ENCODE measurements at places on chromosomes 13 and 19. TPM values are rescaled to one million over a fixed set of nuclear protein-coding genes. Genes with fewer than 3 reads are reported as not detected.

GRCh38 chr13:107043021-107043956 lies 475.4 kb upstream of the ARGLU1 start:
- no peak overlapping the region for H3K27ac ChIP-seq
- H3K36me3 ChIP-seq = no peaks in the 10 kb centered on the region
- no peaks in the 10 kb centered on the region for H3K27me3 ChIP-seq

DNA sequence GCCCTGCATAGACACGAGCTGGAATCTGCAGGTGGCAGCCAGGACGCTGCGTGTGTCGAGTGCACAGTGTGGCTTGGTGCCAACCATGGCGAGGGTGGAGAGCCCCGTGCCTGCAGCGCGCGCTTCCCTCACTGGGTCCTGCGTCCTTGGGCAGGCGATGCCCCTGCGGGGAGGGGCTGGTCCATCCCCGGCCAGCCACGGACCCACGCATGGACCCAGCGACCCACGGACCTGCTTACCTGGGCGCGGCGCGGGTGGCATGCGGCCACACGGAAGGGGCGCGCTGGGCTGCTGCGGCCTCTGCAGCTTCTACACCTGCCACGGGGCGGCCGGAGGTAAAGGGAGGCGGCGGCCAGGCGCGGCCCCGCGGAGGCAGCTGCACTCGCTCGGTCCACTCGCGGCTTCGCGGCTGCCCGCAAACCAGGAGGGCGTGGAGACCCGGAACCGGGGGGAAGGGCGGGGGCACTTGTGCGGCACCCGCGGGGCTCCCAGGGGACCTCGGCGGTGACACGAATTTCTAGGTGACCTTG lies 569 bp upstream of the MCF2L start:
- no peak overlapping the region for H3K27ac ChIP-seq
- peak; percentile 62 for DNase-seq
- H3K4me1 ChIP-seq = peaks cover 9% of the 10 kb centered on the region
- 0 out of 2 replicates have a peak, but pooled peaks cover 4% of the 10 kb centered on the region for H3K27me3 ChIP-seq
- H3K36me3 ChIP-seq = no peaks in the 10 kb centered on the region

The ZNF709 gene
- 1.8 TPM for total RNA-seq

GRCh38 chr13:49985129-49985528 lies 11.7 kb upstream of the TRIM13 start:
- H3K27me3 ChIP-seq = no peaks in the 10 kb centered on the region
- no peak overlapping the region for H3K27ac ChIP-seq
- H3K36me3 ChIP-seq = no peaks in the 10 kb centered on the region
- no peak for DNase-seq
- peaks cover 8% of the 10 kb centered on the region for H3K4me1 ChIP-seq

All from GM23338 (cell line).